ENCODE measurements at places on chromosomes 1 and 21.

GRCh38 chr1:8684590-8684989, 132.8 kb downstream of the RERE start:
- no peak for DNase-seq

- DNase-seq = no peak
Observed at GRCh38 chr1:68121536-68121935, 71.1 kb upstream of the DIRAS3 start.

- no peak for DNase-seq
Observed at GRCh38 chr1:244217711-244218110, 166.6 kb downstream of the ZBTB18 start.

GRCh38 chr1:162537216-162537615, 24.3 kb upstream of the UAP1 start:
- DNase-seq = no peak

- no peak for DNase-seq
Observed at GRCh38 chr1:197521118-197521739, 253.2 kb downstream of the CRB1 start.

- no peak for DNase-seq
Observed at GRCh38 chr1:33535334-33535733, 62.9 kb downstream of the ZSCAN20 start.

GRCh38 chr21:35617491-35617890, 442.8 kb downstream of the SETD4 start:
- DNase-seq = no peak

DNA sequence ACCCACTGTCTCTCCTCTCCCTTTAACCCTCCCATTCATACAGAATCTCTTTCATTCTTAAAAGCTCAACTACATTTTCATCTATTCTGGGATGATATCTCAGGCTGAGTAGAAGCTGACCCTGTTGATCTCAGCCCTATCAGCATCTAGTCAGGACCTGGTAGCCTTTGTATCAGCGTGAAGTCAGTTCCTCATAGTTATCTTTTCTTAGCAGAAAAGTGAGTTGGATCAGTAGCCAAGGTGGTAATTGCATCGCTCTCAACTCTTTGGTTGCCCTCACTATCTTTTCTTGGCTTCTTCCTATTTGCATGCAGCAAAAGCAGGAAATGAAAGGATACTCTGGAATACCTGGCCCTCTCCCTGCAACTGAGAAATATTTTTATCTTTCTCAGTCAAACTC, 13.6 kb upstream of the GOLT1A start:
- no peak for DNase-seq

All from stimulated activated CD4-positive, alpha-beta T cell treated with anti-CD3 and anti-CD28 coated beads, Interleukin-12 subunit alpha, Interleukin-12 subunit beta, amount 100 ng/mL, for 24 hours (primary cell).